ENCODE measurements at places on chromosomes 3 and 15. TPM values are rescaled to one million over a fixed set of nuclear protein-coding genes. Genes with fewer than 3 reads are reported as not detected.

CLCN2 gene
- total RNA-seq: 13.4 TPM

LDHAL6B gene
- not detected for total RNA-seq

KY gene
- 27.6 TPM for total RNA-seq

GRAMD1C gene
- 29.0 TPM for total RNA-seq

TMEM207 gene
- 12.2 TPM for total RNA-seq

ERICH6 gene
- not detected for total RNA-seq
